Astrocyte (in vitro differentiated cells and primary cell): ENCODE measurements at places on chromosomes 16 and 17. TPM values are rescaled to one million over a fixed set of nuclear protein-coding genes. Genes with fewer than 3 reads are reported as not detected.

The CHAD gene
- not detected in 2 replicates for total RNA-seq

The NT5M gene
- 1.5 and 1.6 TPM in 2 replicates for total RNA-seq

- peaks cover 52% of the 10 kb centered on the region for H3K27me3 ChIP-seq
- no peak for DNase-seq
- H3K27ac ChIP-seq, result no peak within 1 kb of the TSS
- peak within 1 kb of the TSS; percentile 39 for H3K4me3 ChIP-seq
- no peaks in the 10 kb centered on the region for H3K36me3 ChIP-seq
These were observed at the start of gene KREMEN2 for GRCh38 chr16:2963723-2964474. KREMEN2 (plus strand) TSS chr16:2964275; CDS start chr16:2964521, 246 bp downstream.

DNA sequence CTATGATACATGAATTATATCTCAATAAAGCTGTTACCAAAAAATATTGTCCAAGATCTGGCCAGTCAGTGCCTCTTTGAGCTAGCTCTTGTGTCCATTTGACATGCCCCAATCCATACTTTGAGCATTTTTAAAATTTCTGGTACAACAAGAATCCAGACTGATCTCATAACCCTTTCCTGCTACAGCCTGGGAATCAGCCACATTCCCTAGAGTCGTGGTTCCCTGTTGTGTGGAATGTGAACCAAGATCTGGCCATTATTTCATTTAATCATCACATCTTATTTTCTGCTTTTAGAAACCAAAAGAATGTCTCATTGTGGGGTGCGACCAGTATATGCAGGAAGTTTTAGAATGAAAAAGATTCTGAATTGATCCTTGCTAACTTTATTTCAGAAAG is 34.3 kb upstream of the RPRML start:
- DNase-seq, result peak; percentile 49
- no peak overlapping the region for H3K27ac ChIP-seq
- peaks cover 7% of the 10 kb centered on the region for H3K4me1 ChIP-seq
- no peaks in the 10 kb centered on the region for H3K27me3 ChIP-seq
- no peaks in the 10 kb centered on the region for H3K36me3 ChIP-seq
- H3K4me3 ChIP-seq, result no peak overlapping the region

DNA sequence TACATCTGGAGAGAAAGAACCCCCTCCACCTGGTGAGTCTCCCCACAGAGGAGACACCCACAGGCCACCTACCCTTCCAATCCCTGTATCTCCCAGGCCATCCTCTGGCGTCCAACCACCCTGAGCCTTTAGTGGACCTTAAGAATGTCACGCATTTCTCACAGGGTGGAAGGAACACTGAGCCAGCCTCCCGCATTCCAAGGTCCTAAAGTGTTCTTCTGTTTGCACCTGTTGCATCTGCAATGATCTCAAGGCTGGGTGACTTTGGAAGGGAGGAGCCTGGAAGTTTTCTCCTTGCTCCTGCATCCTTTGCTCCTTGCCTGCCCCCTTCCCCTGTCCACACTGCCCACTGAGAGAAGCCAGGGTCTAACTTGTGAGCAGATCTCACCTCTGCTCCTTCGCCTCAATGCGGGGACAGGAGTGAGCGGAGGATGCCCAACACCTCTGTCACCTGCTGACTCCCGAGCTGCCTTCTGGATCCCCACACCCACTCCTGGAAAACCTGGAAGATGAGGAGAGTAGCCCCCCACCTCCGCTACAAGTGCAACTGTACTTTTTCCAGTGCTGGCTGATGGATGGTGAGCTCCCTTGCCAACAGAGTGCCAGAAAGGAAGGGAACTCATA is 3.7 kb downstream of the CHST5 start:
- H3K36me3 ChIP-seq, result no peaks in the 10 kb centered on the region
- H3K27ac ChIP-seq, result no peak overlapping the region
- H3K4me3 ChIP-seq, result no peak overlapping the region
- no peaks in the 10 kb centered on the region for H3K27me3 ChIP-seq
